Uterus (tissue), 4 donors: ENCODE measurements at places on chromosomes 16 and 17. TPM values are rescaled to one million over a fixed set of nuclear protein-coding genes. Genes with fewer than 3 reads are reported as not detected.
A peak's percentile ranks its signal among the peaks of the same experiment; 100 is the strongest.

Gene TMC8
- 20.1 TPM for total RNA-seq

DNA sequence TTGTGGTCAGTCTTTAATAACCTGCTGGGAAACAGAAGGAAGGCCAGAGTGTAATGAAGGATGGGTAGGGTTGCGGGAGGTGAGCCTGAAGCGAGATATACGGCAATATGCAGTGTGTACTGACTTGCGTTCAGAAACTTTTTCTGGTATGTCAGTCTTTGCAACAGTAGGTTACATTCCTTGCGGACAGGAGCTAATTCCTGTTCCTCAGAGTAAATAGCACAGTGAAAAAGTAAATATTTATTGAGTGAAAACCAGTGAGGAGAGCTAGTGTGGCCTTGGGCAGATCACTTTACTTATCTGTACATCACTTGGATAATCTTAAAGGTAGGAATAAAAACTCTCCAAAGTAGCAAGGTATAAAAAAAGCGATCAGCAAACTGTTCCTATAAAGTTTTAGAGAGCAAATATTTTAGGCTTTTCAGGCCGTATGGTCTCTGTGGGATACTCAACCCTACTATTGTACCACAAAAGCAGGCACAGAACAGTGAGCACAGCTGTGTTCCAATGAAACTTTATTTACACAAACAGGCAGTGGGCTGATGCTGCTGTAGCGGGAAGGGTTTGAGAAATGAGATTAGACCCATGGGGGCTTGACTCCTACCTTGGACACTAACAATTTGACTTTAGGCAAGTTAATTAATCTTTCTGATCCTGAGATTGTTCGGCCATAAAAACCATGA lies 348.0 kb downstream of the UTP18 start:
- H3K36me3 ChIP-seq, result no peaks in the 10 kb centered on the region
- H3K4me3 ChIP-seq, result no peak overlapping the region
- no peak overlapping the region for H3K27ac ChIP-seq

DNA sequence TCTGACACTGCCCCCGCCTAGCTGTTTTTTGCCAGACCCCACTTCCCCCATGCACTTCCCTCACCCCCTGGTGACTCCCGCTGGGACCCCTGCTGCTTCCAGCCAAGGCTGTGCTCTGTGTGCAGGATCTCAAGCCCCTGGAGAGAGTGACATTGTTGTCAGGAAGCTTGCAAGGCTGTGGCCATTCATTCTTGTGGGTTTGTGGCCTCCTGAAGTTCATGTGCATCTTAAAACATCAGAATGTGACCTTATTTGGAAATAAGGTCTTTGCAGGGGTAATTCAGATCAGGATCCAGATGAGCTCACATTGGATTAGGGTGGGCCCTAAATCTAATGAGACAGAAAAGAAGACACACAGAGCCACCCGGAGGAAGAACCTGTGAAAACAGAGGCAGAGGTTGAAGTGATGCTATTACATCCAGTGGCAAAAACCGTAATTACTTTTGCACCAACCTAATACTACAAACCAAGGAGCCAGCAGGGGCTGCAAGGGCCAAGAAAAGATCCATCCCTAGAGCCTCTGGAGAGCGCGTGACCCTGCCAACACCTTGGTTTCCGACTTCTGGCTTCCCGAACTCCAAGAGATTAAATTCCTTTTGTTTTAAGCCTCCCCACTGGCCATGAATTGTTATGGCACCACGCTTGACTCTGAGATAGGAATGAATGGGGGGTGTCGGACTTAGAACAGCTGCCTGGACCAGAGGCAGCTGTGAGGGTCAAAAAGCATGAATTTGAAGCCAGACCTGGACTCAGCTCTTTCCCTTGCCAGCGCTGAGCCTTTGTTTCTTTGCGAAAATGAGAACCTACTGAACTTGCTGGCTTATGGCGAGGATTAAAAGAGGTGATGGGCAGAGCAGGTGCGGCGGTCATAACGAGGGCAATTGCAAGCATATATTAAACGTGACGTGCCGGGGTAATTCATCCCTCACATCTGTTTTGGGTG lies 75.5 kb downstream of the BMERB1 start:
- no peak for DNase-seq
- no peak overlapping the region for H3K4me3 ChIP-seq
- H3K27me3 ChIP-seq, result no peaks in the 10 kb centered on the region
- no peak overlapping the region for H3K27ac ChIP-seq

GRCh38 chr17:55699181-55699860 lies 23.3 kb downstream of the TMEM100 start:
- H3K36me3 ChIP-seq, result no peaks in the 10 kb centered on the region
- no peaks in the 10 kb centered on the region for H3K4me1 ChIP-seq
- H3K4me3 ChIP-seq, result no peak overlapping the region
- no peak overlapping the region for H3K27ac ChIP-seq
- DNase-seq, result peak; percentile 31
- no peaks in the 10 kb centered on the region for H3K27me3 ChIP-seq

GRCh38 chr17:74892974-74893911 lies at the start of gene FADS6:
Gene FADS6 (minus strand): TSS chr17:74893633. CDS start chr17:74893595, 38 bp downstream.
- H3K36me3 ChIP-seq, result no peaks in the 10 kb centered on the region
- no peak within 1 kb of the TSS for H3K4me3 ChIP-seq
- no peak within 1 kb of the TSS for H3K27ac ChIP-seq
- peaks cover 9% of the 10 kb centered on the region for H3K27me3 ChIP-seq
- H3K4me1 ChIP-seq, result peaks cover 7% of the 10 kb centered on the region
- no peak for DNase-seq

GRCh38 chr16:66619534-66620428 lies 15.3 kb downstream of the CMTM3 start:
- no peak for DNase-seq
- H3K4me1 ChIP-seq, result peaks cover 5% of the 10 kb centered on the region
- H3K27ac ChIP-seq, result no peak overlapping the region
- H3K4me3 ChIP-seq, result no peak overlapping the region
- H3K27me3 ChIP-seq, result no peaks in the 10 kb centered on the region
